ENCODE measurements at places on chromosomes 1 and 21.

DNA sequence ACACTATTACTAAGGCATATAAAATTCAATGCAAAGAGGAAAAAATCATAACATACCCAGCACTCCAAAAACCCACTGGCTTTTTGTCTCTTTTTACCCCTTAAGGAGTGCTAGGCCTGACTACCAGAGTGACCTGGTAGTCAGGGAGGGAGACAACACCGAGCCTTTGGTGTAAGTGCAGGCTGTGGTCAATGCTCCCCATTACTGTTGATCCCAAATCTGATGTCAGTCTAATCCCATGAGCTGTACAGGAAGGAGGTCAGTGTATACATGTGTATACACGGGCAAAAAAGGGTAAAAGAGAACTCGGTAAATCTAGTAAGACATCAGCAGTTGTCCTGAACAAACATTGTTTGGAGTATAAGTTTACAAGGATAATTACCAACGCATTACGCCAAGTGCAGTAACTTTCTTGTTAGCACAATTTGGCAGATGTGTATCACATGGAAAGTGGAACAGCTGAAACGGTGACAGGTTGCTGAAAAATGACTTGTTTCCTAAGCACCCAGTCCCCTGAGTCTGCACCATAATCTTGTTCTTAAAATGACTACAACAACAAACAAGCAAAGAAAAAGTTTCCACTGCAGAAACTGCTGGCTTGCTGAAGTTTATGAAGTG lies 217.9 kb downstream of the KCNH1 start:
- no peak for DNase-seq

DNA sequence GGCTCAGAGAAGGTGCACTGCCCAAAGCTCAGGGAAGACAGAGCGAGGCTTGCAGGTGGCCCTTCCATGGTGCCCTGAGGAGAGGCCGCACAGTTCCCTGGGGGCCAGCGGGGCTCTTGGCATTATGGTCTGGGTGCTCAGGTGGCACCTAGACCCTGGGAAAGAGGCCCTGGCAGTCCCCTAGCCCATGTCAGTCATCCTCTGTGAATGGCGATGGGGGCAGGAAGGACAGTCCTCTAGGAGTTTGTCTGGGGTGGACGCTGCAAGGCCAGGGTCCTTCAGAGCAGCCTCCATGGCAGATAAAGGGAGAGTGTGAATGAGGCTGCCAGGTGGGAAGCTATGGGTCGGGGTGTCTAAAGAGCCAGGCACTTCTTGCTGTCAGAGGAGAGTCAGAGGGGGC lies 345.9 kb upstream of the VAMP3 start:
- DNase-seq, result no peak

DNA sequence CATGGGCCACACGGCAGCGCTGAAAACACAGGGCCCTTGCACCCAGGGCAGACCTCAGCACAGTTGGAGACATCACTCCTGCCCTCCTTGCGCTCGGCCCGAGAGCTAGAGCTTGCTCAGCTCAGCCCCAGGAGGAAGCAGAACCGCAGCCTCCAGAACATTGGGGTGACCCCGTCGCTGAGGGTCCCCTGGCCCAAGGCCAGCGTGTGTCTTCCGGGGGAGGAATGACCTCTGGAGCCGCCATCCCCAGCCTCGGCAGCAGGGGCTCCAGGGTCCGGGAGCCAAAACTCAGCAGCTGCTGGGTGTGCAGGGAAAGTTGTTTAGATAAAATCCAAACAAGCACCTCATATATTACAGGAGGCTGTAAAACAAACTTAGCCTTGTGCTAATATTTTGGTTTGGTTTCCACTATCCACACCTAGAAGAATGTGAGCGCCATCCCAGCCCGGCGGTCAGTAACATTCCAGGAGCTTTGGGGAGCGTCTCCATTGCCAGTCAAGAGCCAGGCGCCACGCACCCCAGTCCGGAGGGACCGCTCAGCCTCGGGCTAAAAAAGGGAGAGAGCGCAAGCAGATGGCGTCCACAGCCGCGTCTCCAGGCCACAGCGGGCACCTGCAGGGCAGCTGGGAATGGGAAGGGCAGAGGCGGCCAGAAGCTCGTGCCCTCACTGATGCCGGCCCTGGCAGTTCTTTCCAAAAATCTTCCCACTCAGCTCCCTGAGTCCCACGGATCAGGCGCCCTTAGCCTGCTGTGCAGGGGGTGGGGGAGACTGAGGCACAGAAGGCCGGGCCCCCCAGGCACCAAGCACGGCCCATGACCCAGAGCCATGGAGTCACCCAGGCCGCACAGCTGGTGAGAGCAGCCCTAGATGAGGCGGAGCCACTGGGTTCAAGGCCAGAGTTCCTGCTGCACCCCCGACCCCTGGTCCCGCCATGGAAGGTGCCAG lies 52.0 kb downstream of the SLX9 start:
- DNase-seq, result no peak

- no peak for DNase-seq
These were observed 17.0 kb downstream of the CLCA4 start for GRCh38 chr1:86563849-86564248.

GRCh38 chr1:226474041-226474440 lies 66.1 kb upstream of the PARP1 start:
- no peak for DNase-seq

- no peak for DNase-seq
These were observed 695.3 kb downstream of the PTPRU start for GRCh38 chr1:29931477-29932175.

- no peak for DNase-seq
These were observed 77.9 kb downstream of the CDC7 start for GRCh38 chr1:91578320-91579109.

DNA sequence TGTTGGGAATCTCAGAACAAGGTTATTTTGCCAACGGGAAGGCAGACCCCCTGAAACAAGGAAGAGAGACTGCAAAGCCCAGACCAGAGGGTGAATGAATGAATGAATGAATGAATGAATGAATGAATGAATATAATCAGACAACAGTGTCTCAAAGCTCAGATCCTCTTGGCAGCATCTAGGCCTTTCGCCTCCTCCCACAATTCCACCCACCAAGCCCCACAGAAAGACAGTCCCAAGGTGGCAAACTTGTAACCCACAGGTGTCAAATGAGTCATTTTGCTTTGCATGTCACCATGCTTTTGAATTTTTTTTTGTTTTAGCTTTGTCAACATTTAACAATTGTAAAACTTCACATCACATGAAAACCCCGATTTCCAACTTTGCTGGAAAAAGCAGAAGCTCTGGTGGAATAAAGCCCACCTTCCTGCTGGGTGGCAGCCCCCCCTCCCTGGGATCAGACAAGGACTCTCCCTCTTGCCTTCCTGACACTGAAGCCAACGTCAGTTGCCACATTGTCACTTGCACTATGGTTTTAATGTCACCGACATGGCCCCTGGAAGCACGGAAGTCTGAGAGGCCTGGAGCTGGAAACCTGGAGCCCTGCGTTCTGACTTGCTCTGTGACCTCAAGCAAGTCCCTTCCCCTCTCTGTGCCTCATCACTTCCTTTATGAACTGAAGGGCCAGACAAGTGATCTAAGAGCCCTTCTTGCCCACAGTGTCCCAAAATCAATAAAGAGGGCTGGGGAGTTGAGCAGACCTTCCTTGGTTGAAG lies 134.6 kb upstream of the RUNX3 start:
- peak; percentile 77 for DNase-seq

DNA sequence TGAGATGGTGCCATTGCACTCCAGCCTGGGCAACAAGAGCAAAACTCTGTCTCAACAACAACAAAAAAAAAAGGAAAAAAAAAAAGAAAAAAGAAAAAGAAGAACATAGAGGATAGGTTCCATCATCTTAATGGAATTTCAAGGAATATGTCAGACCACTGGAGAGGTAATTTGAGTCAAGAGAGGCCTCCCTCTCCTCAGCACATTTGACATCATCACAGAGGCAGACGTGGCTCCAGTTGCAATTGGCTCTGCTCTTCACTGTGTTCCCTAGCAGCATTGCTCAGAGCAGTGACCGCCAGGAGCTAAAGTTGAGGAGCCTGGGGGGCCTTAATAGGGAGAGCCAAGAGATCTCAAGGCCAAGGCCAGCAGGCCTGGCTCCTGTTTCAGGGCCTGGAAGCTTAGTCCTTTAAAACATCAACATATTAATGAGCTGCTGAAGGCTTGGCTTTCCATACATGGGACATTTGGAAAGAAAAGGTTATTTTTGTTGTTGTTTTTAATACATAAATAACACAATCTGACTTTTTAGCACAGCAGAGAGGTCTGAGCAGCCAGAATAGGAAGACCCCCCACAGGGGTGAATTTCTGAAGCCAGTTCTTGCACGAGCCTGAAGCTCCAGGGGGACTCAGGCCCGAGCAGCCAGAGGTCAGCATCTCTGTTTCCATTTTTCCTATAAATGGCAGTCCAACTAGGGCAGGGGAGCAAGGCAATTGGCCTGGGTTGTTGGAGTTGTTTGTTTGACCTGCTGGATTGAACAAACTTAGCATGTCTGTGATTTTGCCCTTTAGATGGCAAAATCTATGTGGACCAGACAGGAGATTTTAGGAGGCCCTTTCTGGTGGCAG lies 118.3 kb upstream of the FGGY start:
- DNase-seq, result no peak

- no peak for DNase-seq
These were observed 150.1 kb downstream of the PLA2G4A start for GRCh38 chr1:186978596-186979556.

DNA sequence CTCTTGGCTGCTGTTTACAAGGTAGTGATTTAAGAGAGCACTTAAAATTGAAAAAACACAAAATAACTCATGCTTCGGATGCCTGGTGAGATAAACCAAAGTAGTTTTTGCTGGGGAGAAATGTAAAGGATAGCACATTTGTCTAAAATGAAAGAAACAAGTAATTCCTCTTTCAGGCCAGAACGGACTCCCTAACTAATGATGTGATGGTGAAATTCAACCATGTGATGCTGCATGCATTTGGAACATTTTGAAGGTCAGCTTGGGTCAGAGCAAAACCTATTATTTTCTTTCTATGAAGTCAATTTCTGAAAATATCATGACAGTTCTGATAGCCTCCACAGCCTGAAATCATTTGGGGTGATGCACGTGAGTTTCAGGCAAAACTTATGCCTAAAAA lies 27.6 kb downstream of the NMNAT2 start:
- DNase-seq, result no peak

DNA sequence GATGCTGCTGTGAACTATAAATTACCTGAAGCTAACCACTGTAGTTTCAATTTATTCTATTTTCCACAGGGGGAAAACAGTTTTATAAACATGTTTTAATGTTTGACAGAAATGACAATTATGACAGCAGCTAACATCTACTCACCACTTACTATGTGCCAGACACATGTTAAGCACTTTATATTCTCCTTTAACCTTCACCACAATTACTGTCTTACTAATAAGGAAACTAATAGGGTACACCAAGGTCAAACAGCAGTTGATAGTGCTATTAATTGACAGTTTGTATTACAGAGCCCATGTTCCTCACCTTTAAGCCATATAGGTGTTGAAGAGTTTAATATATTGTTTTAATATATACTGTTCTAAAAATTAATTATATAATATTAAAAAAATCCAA lies 146.4 kb downstream of the EVI5 start:
- no peak for DNase-seq

DNA sequence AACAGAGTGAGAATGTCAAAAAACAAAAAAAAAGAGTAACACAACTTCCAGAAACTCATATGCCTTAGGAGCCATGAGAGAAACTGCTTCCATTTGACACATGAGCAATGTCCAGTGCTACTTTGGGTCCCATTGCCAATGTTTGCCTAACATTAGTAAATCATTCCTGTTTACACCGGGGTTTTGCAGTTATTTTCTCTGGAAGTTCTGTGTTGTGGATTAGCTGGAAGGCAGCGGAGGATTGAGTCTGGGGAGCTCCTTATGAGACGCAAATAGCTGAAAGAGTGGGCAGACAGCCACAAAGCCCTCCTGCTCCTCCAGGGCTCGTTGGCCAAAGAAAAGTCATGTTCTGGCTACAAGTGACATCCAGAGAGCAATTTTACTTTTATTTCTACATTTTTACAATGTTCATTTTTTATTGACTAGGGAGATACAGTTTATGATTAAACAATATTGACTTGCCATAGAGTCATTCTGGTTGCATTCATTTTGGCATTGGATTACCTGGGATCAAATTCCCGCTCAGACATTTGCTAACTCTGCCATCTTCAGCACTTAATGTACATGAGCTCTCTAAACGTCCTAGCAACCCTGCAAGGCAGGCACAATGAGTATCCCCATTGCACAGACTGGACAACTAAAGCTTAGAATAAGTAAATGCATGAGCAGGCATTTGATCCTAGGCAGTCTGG lies 66.4 kb upstream of the GALNT2 start:
- no peak for DNase-seq

- DNase-seq, result no peak
These were observed 82.7 kb upstream of the ESRRG start for GRCh38 chr1:216805953-216806352.

DNA sequence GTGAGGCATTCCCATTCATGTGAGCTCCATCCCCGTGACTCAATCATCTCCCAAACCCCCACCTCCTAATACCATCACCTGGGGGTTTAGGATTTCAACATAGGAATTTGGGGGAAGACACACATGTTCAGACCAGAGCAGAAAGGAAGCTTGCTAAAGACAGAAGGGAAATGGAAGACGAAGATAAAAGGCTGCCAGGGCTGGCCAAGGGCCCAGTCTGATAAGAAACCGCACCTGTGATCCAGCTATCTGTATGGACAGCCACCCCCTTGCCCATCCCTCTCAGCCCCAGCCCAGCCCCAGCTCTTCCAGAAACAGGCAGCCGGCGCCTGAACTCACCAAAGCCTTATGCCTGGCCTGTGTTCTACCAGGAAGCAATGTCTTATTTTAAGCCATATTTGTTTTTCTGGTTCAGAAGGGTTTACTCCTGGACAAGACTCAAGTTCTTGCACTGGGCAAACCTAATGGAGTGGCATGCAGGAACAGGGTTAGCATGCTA lies 198.4 kb upstream of the VAMP3 start:
- DNase-seq, result no peak

DNA sequence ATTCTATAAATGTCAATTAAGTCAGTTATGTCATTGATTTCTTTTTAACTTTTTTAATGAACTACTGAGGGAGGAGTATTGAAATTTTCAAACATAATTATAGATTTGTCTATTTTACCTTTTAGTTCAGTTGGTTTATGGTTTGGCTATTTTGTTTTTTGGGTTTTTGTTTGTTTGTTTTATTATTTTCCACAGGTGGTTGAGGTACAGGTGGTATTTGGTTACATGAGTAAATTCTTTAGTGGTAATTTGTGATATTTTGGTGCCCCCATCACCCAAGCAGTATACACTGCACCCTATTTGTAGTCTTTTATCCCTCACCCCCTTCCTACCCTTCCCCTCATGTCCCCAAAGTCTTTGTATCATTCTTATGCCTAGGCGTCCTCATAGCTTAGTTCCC lies 9.5 kb downstream of the TDRD5 start:
- no peak for DNase-seq

- DNase-seq, result no peak
These were observed 280.8 kb downstream of the SPATA17 start for GRCh38 chr1:217911908-217912307.

DNA sequence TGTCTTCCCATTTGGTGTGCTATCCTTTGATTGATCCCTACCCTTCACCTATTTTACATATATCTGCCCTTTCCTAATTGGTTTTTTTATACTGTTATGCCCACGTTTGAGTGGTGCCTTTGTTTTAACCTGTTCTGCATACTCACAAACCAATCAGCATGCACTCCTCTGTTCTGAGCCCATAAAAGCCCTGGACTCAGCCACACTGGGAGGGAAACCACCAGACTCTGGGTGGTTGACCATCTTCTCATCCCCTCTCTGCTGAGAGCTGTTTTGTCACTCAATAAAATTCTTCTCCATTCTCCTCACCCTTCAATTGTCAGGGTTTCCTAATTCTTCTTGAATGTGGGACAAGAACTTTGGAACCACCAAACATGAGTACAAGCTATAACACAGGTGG lies 989.8 kb downstream of the ADGRL2 start:
- DNase-seq, result no peak

- DNase-seq, result no peak
These were observed 34.6 kb downstream of the TGFBR3 start for GRCh38 chr1:91851130-91852010.
